ENCODE measurements at places on chromosomes 3 and 15.

DNA sequence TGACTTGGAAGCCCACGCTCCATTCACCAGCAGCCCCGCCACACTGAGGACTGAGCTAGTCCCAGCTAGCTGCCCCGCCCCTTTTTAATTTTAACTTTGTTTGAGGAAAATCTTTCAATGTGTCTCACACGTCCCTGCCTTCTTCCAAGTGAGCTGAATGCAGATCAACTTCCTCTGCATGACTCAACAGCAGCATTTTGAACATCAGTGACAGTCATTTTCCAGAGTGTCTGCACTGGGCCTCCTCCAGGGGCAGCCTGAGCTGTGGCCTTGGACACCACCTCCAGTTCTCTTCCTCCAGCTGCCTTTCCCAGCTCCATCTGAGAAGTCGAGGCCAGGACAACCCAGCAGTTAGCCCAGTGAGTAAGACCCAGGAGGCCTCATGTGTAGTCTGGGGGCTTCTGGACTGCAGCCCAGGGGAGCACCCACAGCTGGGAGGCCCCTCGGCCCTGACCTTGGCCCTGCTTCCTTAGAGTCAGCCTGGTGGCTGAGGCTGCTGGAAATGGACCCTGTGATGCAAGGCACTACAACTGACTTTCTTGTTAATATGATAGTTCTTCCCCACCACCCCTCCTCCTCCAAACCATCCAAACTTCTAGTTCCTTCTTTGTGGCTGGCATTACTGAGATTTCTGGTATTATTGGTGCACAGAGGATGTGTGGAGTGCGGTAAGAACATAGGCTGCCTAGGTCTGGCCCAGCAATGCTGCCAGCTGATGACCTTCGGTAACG, 21.4 kb upstream of the ESYT3 start:
- DNase-seq = peak; percentile 53

DNA sequence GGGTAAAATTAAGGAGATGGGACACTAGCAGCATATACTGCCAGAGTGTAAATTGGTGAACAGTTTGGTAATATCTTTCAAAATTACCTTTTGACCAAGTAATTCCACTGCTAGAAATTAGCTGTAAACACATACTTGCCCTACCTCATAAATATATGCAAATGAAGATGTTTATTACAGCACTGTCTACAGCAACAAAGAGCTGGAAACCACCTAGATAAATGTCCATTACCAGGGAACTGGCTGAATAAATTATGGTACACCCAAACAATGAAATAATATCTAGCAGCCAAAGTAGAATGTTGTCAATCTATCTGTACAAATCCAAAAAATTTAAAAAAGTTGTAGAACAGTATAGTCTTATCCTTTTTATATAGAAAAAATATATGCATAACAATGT, 105.9 kb upstream of the FAM3D start:
- no peak for DNase-seq

DNA sequence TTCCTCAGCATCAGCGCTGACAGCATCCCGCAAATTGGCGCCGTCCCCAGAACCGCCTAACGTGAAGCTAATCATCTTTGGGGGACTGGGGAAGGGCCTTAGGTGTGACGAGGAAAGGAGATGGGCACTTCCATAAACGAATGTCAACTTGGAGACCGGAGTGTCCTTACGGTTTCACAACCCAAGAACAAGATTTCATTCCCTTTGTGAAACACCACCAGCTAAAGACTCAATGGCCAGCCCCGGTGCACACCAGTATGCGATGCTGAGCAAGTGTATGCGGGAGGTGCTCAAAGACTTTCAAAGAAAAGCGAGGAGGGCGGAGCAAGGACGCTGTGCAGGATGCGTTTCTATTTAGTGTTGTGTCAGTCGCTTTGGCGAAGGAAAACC, 759 bp upstream of the TTBK2 start:
- DNase-seq = peak; percentile 49

DNA sequence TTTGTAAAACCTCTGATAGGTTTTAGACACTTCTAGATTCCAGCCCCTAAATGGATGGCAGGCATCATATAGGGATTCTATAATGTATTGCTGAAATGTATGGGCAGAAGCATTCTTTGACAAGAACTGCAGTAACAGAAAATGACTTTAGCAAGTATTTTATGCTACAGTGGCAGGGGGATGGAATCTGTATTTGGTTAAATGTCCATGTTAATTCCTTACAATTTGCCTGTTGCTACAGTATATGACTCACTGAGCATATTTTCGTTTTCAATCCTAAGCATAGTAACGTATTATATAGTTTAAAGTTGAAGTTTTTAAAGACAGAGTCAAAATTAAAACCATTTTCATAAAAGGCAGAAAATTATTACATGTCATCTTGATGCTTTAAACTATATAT, 150.1 kb downstream of the MEX3B start:
- no peak for DNase-seq

- DNase-seq = no peak
Observed at GRCh38 chr15:73907035-73907408, 19.2 kb upstream of the LOXL1 start.

DNA sequence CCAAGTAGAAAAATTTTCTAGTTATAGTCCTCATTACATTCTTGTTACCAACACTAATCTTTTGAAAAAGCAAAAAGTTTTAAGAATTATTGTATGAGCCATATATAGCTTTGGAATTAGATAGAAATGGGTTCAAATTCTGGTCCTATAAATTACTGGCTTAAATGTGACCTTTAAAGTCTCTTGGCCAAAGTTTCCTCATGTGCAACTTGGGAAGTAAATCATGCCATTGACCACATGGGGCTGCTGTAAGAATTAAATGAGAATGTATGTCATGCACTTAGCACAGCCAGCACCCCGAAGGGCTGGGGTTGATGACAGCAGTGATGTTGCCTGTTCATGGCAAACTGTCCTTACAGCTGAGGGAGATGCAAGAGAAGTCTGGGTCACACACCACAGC, 108.3 kb downstream of the TOP2B start:
- DNase-seq = no peak

- no peak for DNase-seq
Observed at GRCh38 chr3:71702131-71703024, 22.8 kb downstream of the EIF4E3 start.

DNA sequence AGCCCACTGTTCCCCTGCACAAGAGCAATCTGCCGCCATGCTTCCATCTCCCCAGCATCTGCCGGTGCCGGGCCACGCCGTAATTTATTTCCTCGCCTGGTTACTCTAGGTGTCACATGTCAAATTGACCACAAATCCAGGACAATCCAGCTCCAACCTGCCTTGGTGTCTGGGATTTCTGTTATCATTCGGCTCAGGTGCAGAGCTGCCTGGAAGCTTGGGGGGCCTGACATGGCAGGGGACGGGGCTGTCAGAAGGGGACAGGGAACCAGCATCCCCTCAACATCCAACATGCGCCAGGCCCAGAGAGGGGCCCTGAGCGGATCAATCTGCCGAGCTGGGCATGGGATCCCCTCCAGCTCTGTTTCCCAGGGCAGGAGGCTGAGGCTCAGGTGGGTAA, 47.9 kb downstream of the HMCES start:
- DNase-seq = no peak

GRCh38 chr3:45224824-45225464, 1.1 kb downstream of the TMEM158 start:
- peak; percentile 63 for DNase-seq

DNA sequence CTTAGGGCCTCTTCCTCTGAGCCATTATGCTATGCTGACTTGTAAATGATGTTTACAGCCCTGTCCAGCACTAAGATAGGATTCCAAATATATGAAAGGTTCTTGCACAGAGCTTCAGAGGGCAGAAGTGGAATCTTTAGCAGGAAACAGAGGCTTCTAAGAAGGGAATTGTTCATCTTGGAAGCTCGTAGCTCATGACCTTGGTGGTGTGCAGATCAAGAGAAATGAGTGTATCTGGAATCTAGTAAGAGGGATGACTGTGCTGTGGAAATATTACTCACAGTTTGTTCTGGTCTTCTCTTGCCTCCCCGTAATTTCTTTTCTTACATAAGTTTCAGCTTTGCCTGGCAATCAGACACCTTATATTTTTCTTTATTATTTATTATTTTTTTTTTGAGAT, 175.8 kb downstream of the SPATA16 start:
- DNase-seq = no peak

DNA sequence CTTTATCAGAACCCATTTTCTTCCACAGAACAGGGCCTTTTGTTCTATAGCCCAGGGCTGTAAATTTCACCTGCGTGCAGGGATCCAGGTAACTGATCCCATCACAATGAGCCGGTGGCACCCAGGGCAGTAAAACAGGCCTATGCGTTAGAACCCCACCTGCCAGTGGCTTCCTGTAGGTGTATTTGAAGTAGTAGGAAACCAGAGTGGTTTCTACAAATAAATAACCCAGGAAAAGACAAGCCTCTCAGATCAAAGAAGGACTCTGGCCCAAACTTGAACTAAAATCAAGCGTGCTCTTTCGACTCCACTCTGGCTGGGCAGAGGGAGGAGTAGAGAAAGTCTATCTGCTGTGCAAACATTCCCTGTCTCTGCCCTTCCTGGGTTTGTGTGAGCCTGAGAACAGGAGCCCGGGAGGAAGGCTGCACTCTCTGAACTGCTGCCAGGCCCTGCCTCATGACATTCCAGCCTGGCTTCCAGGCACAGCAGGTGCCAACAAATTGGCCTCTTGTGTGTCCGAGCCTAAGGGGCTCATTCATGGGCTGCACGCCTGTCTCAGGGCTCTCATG, 77.7 kb downstream of the CEMIP start:
- no peak for DNase-seq

GRCh38 chr3:115217678-115218451, 70.8 kb upstream of the ZBTB20 start:
- DNase-seq = peak; percentile 22

- no peak for DNase-seq
Observed at GRCh38 chr3:166029507-166029906, 192.3 kb upstream of the BCHE start.

DNA sequence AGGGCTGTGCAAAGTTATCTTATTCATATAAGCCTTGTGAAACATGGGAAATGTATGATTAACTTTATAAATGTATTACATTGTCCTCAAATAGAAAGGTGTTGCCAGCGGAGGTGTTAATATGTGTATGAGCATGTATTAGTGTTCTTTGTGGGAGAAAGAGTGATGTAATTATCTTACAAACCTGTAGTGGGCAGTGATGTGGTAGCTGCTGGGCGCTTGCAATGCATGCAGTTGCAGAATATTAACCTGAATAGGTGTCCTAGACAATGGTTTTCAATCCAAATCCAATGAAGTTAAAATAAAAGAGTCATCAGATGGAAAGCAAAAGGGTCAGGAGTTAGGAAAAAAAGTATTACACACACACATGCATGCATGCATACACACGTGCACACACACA, 881.3 kb upstream of the CADM2 start:
- no peak for DNase-seq

GRCh38 chr3:17552351-17552750, 190.1 kb downstream of the TBC1D5 start:
- DNase-seq = no peak

GRCh38 chr3:28348265-28348628, 274 bp upstream of the ZCWPW2 start:
- peak; percentile 13 for DNase-seq

- DNase-seq = no peak
Observed at GRCh38 chr3:53978386-53978785, 86.7 kb upstream of the SELENOK start.

DNA sequence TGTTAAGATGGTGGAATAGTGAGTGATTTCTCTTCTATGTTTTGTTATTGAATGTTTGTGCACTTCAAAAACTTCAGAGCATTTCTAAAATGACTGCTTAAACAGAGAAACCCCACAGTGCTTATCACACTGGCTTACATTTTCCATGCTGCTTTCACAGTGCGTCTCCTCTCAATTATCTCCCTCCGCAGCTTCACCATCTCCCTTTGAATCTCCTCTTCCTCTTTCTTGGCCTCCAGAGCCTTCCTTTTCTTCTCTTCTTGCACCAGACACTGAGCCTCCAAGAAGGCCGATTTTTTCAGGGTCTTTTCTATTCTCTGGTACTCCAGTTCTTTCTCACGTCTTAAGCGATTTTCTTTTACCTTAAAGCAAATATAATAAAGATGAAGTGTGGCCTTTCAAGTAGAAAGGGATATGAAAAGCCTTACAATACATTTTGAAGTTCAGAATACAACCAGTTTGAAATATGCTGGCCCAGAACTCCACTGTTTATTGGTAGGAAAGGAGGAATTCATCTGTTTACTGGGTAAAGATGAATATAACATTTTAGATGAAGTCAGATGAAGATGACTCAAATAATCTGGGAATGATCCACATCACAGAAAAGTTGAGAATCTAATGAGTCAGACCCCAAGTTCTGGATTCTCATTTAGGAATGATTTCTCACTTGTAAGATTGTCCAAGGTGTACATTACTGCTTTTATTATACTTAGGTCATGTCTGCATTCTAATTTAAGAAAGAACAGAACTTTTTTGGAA, 21.4 kb downstream of the CCDC191 start:
- no peak for DNase-seq
